Suprapubic skin (tissue), 4 donors: ENCODE measurements at places on chromosomes 1 and 21.

GRCh38 chr1:230030122-230030821 lies 36.8 kb upstream of the GALNT2 start:
- H3K27ac ChIP-seq = no peak overlapping the region
- H3K4me1 ChIP-seq = no peaks in the 10 kb centered on the region
- H3K4me3 ChIP-seq = no peak overlapping the region
- DNase-seq = no peak
- no peaks in the 10 kb centered on the region for H3K27me3 ChIP-seq
- H3K36me3 ChIP-seq = no peaks in the 10 kb centered on the region

GRCh38 chr21:32382108-32382644 lies 10.6 kb downstream of the URB1 start:
- no peaks in the 10 kb centered on the region for H3K27me3 ChIP-seq
- H3K27ac ChIP-seq = no peak overlapping the region
- H3K4me3 ChIP-seq = no peak overlapping the region
- no peaks in the 10 kb centered on the region for H3K4me1 ChIP-seq
- peaks cover 64% of the 10 kb centered on the region for H3K36me3 ChIP-seq
- no peak for DNase-seq

GRCh38 chr1:182431278-182431677 lies 18.7 kb upstream of the RGSL1 start:
- H3K4me1 ChIP-seq = no peaks in the 10 kb centered on the region
- no peaks in the 10 kb centered on the region for H3K36me3 ChIP-seq
- DNase-seq = no peak

GRCh38 chr21:41801321-41802197 lies 34.7 kb upstream of the RIPK4 start:
- no peaks in the 10 kb centered on the region for H3K27me3 ChIP-seq
- H3K36me3 ChIP-seq = peaks cover 45% of the 10 kb centered on the region
- DNase-seq = no peak
- H3K4me3 ChIP-seq = no peak overlapping the region
- peaks cover 7% of the 10 kb centered on the region for H3K4me1 ChIP-seq
- no peak overlapping the region for H3K27ac ChIP-seq

- peak within 1 kb of the TSS; percentile 83 for H3K4me3 ChIP-seq
- H3K36me3 ChIP-seq = peaks cover 2% of the 10 kb centered on the region
- peaks cover 21% of the 10 kb centered on the region for H3K4me1 ChIP-seq
- peak within 1 kb of the TSS; percentile 85 for H3K27ac ChIP-seq
- peaks cover 9% of the 10 kb centered on the region for H3K27me3 ChIP-seq
- peak; percentile 93 for DNase-seq
Measured at GRCh38 chr1:222618001-222618879, at the start of gene MIA3. Gene MIA3 (plus strand): TSS chr1:222618097. CDS start chr1:222618111, 14 bp downstream.
